GM03348 (cell line): ENCODE measurements at places on chromosomes 4 and X.

- DNase-seq: no peak
Measured at GRCh38 chrX:48569958-48570357, 4.3 kb upstream of the RBM3 start.

DNA sequence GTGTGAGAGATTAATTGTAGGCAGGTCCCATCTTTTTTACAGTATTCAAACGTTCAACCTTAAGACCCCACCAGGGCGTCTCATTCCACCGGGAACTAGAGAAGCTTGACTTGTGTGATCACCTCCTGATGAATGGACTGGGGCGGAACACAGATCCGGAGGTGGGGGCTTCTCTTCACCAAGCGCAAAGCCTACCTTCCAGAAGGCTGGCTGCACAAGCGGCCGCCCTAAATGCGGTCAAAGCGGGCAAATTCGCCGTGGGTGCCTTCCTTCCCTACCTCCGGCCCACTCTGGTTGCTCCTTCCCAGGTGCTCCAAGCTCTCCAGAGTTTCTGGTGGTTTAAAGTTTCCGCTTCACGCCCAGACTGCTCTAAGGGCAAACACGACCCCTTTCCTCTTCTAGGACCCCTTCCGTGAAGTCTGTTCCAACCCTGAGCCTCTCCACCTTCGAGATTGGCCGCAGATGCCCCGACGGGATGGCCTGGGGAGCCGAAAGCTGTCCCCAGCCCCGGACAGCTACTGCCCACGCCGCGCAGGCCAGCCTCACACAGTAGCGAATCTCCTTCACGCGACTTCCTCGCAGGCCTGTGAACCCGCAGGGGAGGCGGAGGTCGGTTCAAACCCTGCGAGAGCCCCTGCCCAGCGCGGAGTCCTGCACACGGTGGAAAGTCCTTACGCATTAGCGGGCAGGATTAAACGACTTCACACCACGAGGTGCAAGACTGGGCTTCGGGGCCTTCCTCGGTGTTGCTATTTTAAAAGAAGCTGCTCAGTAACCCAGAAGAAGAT lies 1.6 kb upstream of the WWC2 start:
- DNase-seq: no peak

GRCh38 chr4:106495476-106495875 lies 126.9 kb upstream of the GIMD1 start:
- DNase-seq: peak; percentile 75

- DNase-seq: no peak
Measured at GRCh38 chr4:139522457-139522856, 33.6 kb downstream of the SETD7 start.

DNA sequence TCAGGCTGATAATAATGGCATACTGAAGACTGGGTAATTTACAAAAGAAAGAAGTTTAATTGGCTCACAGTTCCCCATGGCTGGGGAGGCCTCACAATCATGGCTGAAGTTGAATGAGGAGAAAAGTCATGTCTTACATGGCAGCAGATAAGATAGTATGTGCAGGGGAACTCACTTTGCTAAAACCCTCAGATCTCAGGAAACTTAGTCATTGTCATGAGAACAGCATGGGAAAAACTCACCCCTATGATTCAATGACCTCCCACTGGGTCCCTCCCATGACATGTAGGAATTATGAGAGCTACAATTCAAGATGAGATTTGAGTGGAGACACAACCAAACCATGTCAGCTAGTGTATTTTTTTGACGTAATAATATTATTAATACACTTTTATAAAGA lies 149.8 kb upstream of the BOD1L1 start:
- DNase-seq: no peak

GRCh38 chr4:7647186-7647585 lies 212.5 kb upstream of the PSAPL1 start:
- no peak for DNase-seq
